ENCODE measurements at places on chromosomes 5 and 9.

GRCh38 chr5:111513131-111513520 lies 791 bp upstream of the STARD4 start:
- DNase-seq = peak; percentile 90

- DNase-seq = no peak
These were observed 626.7 kb upstream of the COX7C start for GRCh38 chr5:85990998-85991397.

DNA sequence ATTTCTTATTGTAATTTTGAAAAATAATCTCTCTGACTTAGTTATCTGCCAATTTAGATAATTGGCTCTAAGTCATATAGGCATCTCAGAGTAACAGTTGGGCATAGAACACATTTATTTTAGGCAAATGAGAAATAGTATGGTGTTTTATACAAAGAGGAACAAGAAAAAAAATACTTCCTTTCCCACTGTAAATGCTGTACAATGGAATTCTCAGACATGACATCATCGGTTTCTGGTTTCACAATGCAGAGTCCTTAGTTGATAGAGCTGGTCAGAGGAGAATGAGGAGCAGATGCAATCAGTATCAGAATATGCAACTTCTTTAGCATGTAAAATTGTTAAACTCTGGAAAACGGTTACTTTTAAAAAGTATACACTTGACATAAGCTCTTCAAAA lies 49.4 kb downstream of the PLK2 start:
- no peak for DNase-seq

GRCh38 chr5:671459-672328 lies 21.5 kb downstream of the TPPP start:
- DNase-seq = peak; percentile 80

- DNase-seq = peak; percentile 22
These were observed 686 bp downstream of the BRD9 start for GRCh38 chr5:891837-892393.

DNA sequence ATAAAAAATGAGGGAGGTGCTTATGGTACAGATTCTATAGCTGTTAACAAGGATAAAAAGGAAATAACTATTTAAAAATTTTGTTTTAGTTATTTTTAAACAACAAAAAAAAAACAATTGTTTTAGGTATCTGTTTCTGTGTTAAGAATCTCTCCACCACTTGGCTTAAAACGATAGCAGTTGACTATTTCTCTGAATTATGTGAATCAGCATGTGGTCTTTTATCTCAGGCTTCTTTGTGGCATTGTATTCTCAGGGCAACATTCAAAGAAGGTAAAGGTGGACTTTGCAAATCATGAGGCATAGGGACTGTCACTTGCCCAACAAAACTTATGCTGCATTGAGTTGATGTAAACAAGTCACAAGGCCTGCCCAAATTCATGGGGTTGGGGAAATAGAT lies 55.2 kb downstream of the ERBIN start:
- no peak for DNase-seq

DNA sequence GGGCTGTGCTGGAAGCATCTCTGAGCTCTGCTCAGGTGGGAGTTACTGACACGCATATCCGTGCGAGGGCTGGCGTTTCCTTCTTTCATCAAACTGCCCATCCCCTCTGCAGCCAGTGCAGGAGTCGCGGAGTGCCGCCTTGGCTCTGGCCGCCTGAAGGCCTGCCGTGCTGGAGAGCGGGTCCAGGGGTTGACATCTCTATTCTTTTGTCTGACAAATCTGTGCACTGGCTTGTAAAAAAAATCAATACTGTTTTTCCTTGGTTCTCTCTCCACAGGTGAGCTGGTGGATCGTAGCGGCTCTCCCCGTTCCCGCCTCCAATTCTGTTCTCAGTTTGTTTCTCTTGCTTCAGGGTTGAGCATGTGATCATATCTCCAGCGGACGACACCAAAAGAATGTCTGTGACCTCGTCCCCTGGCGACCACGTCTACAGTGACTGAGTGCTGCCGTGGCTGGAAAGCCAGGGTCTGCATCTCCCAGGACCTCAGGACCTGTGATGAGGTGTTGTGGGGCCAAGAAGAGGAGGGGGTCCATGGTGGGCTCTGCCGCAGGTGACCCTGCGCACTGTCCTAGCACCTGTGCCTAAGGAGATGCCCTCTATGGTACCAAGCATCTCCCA lies 214.3 kb upstream of the IRX4 start:
- no peak for DNase-seq

DNA sequence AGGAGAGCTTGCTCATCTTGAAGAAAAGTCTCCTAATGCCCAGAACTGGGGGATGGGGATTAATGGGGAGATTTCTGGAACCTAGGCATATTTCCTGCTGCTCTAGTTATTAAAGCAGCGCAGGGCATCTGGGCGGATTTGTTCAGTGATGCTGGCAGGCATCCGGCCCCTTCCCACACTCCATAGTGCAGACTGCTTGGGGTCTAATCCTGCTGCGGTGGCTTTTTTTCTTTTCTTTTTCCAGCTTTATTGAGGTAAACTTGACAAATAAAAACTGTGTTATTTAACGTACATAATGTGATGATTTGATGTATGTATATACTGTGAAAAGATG lies 30.7 kb downstream of the PPARGC1B start:
- no peak for DNase-seq

GRCh38 chr9:111961009-111961408 lies 64.4 kb downstream of the UGCG start:
- no peak for DNase-seq

DNA sequence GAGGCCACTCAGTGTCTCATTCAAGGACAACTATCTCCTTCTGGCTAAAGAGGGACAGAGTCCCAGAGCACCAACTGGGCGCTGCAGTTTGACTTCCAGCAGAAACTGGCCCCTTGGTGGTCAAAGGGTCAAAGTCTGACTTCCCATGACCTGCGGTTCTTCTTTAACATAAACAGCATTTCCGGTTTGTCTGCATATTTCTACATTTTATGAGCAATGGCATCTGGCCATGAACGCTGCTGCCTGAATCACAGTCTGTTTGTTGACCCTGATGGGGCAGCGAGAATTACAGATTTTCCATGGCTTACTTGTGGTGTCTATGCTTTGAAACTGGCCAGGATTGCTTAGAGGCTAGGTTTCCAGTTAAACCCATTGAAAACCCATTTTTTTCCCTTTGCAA lies 1.3 kb downstream of the TNFSF15 start:
- DNase-seq = no peak

GRCh38 chr9:131476777-131477345 lies 25.9 kb upstream of the POMT1 start:
- no peak for DNase-seq

DNA sequence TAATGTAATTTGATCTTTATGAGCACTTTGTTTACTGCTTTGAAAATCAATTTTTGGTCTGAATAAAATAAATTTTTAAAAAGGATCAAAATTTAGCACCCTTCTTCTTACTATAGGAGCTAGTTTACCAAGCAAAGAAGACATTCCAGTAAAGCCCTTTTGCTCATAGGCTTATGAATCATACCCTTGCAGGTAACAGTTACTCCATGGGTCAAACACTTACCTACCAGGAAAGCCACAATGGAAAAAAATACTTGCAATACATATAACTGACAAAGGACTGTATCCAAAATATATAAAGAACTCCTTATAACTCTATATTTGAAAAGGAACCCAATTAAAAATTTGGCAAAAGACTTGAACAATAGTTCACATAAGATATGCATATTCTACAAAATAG lies 66.6 kb downstream of the SHOC1 start:
- DNase-seq = no peak

GRCh38 chr5:175566697-175567096 lies 88.3 kb downstream of the SFXN1 start:
- no peak for DNase-seq

- no peak for DNase-seq
These were observed 7.8 kb downstream of the ANGPTL2 start for GRCh38 chr9:127114606-127115005.

GRCh38 chr9:93601666-93602065 lies 25.3 kb downstream of the PHF2 start:
- no peak for DNase-seq

DNA sequence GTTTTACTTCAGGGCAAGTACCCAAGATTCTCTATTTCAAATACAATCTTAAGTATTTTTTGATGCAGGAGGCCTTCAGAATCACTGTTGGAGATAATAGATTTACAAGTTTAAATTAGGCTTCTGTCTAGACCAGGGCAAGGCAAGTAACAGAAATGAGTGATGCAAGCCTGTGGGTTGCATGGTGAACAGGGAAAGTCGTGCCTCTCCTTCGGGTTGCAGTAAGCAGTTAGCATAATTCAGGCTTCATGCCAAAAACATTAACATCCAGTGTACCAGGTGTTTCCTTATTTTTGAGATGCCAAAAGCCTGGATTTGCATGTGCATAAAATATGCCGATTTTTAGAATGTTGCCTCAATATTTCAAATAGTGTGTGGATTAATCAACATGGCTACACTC lies 369.0 kb downstream of the CAAP1 start:
- DNase-seq = no peak

DNA sequence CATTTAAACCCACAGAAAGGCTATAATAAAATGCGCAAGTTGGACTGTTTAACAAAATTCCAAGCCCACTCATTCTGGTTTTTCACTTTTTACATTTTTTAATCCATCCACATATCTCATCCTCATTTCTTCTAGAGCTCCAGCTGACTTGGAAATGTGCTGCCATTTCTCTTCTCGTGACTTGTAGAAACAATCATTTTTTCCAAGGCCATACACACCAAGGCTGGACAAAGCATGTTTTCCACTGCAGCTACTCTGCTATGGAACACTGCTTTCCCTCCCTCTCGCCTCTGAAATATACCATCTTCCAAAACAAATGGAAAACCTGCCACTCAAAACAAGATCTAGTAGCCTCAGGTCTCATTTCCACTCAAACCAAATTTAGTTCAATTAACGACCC lies 141.1 kb downstream of the ESM1 start:
- DNase-seq = no peak

DNA sequence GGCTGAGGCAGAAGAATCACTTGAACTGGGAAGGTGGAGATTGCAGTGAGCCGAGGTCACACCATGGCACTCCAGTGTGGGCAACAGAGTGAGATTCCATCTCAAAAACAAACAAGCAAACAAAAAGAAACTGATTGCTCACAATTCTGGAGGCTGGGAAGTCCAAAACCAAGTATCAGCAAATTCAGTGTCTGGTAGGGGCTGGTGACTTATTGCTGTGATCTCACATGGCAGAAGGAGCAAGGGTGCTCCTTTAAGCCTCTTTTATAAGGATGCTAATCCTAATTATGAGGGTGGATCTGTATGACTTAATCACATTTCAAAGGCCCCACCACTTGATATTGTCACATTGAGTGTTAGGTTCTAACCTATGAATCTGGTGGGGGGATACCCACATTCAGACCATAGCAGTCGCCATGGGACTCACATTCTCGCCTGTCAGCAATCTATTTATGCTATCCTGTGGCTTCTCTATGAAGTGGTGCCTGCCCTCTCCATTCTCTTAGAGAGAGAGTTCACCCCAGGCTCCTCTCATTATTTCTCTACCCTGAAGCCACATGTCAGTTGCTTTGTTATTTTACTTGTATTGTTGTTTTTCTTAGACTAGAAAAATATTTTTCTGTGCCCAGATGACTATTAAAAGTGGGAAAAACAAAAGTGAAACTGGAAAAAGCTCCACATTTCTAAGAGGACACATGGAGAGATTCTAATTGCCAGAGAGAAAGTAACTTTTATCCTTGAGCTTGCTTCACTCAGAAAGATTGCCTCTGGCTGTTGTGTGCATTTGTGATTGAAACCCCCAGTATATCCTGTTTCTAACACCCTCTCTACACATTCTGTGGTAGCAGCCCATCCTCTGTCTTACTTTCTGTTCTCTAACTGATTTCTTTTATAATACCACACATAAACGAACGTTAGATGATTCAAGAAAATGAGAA lies 18.8 kb upstream of the PRLR start:
- DNase-seq = no peak

DNA sequence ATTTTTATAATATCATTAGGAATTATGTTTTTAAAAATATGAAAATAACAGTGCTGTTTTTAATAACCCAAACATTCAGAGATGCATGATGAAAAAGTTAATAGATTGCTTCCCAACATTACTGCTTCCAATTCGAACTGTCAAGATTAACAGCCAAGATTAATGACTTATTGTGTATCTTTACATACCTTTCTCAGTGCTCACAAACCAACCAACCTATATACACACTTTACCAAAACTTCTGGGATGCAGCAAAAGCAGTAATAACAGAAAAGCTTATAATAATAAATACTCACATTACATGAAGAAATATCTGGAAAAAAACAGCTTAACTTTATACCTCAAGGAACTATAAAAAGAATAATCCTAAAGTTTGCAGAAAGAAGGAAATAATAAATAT lies 82.1 kb downstream of the TMEM232 start:
- DNase-seq = no peak

DNA sequence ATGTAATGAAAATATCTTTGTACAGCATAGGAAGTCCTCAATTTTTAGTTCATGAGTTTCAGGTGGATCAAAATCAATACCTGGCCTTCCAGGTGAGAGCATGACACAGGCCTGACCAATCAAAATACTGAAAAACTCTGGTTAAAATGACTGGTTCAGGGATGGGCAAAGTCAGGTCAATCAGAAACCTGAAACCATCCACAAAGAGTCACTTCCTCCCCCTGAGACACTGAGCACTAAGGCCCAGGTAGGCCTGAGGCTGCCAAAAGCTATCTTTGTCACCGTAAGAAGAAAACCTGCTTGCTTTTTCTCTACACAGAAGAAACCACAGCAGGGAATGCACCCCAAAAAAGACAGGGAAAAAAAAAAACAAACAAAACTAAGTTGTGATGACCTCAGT lies 444.8 kb downstream of the TLR4 start:
- DNase-seq = no peak

DNA sequence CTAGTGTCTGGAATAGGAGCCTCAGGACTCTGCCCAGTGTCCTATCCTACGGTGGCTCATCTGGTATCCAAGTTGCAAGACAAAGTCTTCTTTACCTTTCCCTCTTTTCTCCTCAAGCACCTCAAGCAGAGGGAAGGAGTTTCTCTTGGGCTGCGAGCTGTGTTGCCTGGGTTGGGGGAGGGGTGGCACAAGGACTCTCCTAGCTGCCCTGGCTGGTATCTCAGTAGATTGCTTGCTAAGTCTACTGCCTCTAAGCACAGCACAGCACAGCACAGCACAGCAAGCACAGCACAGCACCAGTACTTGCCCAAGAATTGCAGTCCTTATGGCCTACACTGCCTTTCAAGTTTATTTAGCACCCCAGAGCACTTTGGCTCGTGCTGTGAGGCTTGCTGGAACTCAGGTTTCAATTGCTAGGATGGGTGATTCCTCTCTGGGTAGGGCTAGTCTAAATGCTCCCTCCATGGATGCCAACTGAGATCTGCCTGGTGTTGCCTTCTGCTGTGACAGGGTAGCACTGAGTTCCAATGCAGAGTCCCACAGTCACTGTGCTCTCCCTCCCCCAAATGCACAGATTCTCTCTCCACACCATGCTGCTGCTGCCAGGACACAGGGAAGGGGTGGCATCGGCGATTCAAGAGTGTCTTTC lies 213.1 kb upstream of the POU5F2 start:
- DNase-seq = no peak

- DNase-seq = peak; percentile 64
These were observed 2.8 kb downstream of the GBGT1 start for GRCh38 chr9:133160742-133161546.

All from activated CD8-positive, alpha-beta T cell treated with anti-CD3 and anti-CD28 coated beads for 36 hours (primary cell).